ENCODE measurements at places on chromosomes 5 and 9.

DNA sequence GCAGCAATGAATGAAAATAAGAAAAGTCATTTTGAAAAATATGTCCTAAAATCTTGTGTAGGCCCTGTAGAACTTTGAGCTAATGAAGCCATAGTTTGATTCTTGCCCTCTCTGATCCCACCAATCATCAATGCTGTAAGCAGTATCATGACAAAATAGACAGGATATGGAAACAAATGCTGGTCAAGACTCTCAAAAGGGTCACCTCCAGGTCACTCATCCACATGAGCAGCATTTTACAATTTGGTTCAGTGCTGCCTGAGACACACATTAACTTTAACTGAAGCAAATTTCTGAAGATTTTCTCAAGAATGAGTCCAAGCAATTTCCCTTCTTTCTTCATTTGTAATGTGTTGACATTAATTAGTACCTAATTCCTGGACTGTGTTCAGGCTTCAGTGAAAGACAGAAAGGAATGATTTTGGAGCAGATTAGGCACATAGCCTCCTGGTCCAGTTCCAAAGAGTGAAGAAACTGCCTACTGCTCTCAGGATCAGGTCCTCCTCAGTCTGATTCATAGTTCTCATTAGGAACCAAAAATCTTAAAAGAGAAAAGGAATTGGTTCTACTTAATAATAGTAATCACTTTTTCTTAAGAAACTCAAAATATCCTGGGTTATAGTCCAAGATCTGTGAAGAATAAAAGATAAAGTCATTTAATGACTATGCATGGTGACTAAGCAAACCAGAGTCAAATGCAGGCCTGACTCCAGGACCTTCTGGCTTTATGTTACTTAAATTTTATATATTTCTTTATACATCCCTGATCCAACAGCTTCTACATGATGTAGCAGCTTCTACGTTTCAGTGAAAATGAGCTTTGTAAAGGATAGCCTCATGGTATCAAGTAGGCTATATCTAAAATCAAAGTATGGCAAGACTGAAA lies 192.1 kb upstream of the RGMB start:
- no peak for DNase-seq

DNA sequence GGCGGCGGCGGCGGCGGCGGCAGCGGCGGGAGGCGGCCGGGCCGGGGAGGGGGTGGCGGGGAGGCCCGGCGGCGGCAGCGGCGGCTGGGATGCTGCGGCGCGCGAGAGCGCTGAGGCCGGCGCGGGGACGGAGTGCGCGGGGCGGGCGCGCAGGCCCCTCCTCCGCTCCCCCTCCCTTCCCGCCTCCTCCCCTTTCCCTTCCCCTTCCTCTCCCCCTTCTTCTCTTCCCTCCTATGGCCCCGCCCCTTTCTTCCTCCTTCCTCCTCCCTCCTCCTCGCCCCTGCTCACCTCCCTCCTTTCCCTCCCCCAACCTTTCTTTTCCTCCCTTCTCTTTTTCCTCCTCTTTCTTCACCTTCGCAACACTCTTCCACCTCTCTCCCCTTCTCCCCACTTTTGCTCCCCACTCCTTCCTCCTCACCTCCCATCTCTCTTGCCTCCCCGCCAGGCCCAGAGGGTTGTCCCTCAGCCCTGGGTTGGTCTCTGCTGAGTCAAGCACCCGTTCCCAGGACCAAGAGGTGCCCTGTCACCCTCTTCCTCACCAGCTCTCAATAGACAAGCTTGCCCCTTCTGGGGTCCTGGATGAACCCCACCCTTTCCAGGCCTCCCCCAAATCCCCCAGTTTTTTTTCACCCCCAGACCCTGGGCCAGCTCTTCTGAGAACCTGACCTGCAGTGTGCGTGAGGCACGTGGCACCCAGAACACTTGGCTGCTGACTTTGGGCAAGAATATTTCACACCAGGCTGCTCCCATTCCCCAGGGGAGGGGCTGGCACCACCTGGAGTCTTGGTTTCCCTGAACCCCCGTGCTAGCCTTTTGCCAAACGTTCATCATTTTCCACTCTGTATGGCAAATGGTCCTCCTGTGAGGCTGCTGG lies at the start of gene SEMA4D:
SEMA4D (minus strand) TSS at position 136 of the 874 bp plus-strand sequence. CDS start 92,657 bp downstream, outside the sequence.
- DNase-seq: no peak

GRCh38 chr9:93684806-93685543 lies 108.6 kb downstream of the PHF2 start:
- DNase-seq: no peak

DNA sequence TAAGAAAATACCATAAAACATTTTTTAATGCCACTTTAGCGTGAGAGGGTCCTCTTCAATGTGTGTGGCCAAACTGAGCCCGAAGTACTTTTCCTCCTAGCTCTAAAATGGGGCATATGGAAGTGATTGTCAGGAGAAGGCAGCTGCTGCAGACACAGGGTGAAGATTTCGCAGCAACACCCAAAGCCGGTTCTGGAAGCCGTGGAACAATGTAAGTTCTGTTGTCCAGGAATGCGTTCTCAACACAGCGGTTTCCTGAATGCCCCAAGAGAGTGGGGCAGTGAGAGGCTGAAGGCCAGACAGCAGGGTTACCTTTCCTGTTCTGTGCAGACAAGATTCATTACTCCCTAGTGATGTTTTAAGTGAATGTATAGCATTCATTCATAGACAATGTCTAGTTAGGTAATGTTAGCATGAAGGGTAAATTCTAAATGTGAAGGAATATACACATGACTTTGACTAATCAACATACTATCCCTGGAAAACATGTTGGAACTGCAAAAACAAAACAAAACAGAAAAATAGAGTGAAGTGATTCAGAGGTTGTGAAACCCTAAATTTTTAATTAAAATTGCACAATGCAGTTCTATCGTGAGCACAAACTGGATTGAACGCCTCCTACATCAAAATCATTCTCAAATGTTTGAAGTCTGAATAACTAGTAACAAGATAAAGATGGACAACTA lies 197.0 kb upstream of the SEMA6A start:
- no peak for DNase-seq

DNA sequence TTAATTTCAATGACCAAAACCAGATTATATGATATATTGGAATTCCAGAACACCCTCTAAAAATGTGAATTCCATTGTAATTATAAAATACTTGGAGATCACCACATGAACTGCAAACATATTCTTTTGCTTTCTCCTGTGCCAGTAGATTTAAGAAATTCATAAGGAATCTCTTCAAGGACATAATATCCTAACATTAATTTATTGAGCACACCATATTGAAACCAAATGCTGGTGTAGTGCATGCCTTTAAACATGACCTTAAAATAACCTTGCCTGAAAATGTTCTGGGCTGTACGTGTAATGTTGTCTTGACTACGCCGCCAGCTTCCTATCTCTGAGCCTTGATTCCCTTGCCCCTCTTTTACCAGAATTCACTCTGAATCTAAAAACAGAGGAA lies 205.0 kb upstream of the ACTBL2 start:
- no peak for DNase-seq

DNA sequence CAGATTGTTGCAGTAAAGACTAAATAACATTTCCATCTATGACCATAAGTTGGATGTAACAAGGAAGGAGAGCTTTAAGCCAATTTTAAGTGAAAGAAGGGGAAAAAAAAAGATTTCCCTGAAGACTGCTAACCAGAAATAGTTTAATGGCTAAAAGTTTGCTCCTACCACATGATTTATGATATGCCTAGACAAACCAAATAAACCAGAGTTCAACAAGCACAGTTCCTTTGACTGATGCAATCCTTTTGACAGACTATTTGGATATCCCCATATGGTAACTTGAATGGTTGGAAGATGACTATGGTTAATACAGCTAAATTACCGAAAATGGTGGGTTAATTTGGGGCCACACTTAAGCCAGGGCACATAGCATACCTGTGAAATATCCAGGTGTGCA lies 338.5 kb downstream of the CETN3 start:
- DNase-seq: no peak

- no peak for DNase-seq
Measured at GRCh38 chr5:170491479-170491878, 12.3 kb upstream of the KCNIP1 start.

DNA sequence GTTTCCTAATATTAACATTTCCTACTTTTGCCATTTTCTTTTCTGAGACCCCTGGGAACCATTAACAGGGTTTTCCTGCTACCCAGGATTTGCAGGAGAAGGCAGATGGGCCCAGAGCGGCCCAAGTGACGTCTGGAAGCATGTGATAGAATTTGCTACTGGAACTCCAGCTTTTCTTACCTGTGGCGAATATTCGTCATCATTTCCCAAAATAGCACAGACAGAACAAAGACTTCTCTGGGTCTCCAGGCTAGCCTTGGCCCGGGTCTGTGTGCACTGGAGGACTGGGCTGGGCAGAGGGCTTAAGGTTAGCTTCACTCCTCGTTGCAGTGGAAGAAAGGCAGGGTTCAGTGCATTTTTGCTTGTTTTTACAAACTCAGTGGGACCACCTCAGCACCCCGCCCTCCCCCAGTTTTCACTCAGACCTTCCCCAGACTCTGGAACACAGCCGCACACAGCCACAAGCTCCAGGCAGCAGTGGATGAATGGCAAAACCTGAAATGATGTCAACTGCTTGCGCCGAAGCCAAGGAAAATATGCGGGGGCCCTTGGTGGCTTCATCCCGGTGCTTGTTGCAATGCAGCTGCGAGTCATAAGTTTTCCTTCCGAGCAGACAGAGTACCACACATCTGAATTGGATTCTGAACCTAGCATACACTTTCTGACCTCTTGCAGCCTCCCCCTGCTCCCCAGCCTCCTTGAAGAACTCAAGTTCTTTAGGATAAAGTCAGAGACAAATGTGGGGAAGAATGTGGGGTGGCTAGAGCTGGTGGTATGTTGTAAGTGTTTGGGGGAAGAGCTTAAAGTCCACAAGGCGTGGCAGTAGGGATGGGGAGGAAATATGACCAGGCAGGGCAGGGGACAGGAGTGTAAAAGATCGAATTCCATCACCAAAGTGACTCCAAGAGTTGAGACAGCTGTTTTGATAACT lies 586.0 kb downstream of the CCDC171 start:
- DNase-seq: no peak

- peak; percentile 95 for DNase-seq
Measured at GRCh38 chr5:6712577-6713273, 507 bp upstream of the TENT4A start.

DNA sequence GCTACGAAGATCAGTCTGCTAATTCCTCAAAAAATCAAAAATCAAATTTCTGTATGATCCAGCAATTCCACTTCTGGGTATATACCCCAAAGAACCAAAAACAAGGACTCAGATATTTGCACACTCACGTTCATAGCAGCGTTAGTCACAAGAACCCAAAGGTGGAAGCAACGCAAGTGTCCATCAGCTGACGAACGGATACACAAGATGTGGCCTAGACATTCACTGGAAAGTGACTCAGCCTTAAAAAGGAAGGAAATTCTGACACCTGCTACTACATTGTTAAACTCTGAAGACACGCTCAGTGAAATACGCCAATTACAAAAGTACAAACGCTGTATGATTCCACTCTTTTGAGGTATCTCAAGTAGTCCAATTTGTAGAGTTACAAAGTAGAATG lies 93.3 kb downstream of the OTULIN start:
- no peak for DNase-seq

DNA sequence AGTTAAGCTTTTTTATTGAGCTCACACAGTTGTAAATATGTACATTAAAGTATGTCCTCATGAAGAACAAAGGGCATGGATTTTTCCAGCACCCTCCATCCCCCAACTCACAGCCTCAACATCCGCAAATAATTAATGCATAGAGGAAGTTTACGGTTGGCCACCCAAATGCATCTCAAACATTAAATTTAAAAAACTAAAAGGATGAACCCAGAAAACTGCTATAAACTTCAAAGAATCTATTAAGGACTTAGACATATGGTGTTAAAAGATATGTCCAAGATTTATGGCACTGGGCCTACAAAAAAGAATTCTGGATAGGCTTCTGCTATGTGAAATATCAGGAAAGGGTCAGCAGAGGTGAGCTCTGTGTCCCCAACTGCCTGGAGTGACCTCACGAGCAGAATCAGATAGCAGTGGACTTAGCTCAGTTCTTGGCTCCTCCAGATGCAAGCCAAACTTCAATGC lies 54.0 kb upstream of the TNC start:
- no peak for DNase-seq

- no peak for DNase-seq
Measured at GRCh38 chr9:117400171-117400570, 14.7 kb downstream of the ASTN2 start.

DNA sequence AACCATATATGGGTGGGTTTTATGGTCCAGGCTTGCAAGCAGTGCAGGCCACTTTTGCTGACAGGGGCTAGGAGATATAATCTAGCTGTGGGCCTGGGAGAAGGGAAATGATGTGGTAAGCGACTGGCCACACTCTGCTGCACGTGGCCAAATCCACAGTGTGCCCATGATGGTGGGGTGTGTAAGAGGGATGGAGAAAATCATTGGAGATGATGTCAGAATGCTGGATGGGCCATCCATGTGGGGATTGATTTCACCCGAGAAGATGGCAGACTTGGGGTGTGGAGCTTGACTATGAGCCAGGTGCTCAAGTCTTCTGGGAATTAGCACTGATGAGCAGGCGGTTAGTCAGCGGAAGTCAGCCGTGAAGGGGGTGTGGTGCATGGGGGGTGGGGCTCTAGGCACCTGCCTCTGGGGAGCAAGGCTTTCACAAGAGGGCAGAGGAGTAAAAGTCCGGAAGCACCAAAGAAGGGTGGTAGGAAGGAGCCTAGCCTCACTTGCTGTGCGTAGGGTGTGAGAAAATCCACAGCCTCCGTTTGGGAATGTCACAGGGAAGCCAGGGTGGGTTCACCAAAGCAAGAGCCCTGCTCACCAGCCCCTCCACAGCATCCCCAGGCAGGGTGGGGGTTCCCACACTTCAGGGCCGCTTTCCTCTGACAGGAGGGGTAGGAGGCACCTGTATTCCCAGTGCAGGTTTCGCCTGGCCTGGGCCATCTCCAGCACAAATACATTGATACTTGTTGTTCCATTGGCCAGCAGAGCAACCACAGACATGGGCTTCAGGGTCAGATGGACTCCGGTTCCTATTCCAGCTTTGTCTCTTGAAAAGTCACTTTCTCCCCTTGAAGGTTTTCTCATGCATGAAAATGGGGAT lies 44.5 kb upstream of the ANGPTL2 start:
- DNase-seq: no peak

- DNase-seq: no peak
Measured at GRCh38 chr5:121850272-121850671, 1.4 kb upstream of the FTMT start.

DNA sequence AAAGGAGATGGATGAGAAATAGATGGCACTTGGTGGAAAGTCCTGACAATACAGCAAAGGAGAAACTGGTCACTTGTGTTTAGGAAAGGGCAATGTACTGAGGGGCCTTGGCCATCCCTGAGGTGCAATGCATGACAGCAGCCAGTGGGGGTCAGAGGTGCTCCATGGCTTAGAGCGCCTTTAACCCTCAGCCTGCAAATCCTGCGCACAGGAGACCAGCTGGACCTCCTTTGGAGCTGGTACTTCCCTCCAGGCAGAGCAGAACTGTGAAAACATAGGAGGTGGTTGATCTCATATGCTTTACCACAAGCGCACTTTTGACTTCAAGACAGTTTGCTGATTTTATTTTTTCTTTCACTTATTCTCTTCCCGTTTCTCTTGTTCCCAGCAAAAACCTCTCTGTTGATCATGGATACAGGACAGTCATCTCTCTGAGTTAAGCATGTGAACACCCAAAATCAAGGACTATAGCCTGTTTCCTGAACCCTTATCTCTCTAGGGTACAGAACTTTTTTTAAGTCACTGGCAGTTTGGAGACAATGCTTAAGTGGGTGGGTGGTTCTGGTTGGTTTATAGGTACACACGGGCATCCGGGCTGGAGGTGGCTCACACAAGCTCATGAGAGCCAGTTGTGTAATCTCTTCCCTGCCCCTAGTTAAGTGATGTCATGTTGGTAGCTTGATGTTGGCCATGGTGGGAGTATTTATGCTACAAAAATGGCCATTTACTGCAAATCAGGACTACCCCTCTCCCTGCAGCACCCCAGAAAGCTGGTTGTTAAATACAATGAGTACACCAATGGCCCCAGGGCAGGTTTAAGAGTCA lies 37.6 kb upstream of the ANKRD55 start:
- peak; percentile 63 for DNase-seq

All from stimulated activated CD4-positive, alpha-beta T cell treated with anti-CD3 and anti-CD28 coated beads, TNF-alpha, amount 100 ng/mL, for 24 hours (primary cell).